RPMI8226 (cell line): ENCODE measurements at places on chromosomes 16 and 17.

DNA sequence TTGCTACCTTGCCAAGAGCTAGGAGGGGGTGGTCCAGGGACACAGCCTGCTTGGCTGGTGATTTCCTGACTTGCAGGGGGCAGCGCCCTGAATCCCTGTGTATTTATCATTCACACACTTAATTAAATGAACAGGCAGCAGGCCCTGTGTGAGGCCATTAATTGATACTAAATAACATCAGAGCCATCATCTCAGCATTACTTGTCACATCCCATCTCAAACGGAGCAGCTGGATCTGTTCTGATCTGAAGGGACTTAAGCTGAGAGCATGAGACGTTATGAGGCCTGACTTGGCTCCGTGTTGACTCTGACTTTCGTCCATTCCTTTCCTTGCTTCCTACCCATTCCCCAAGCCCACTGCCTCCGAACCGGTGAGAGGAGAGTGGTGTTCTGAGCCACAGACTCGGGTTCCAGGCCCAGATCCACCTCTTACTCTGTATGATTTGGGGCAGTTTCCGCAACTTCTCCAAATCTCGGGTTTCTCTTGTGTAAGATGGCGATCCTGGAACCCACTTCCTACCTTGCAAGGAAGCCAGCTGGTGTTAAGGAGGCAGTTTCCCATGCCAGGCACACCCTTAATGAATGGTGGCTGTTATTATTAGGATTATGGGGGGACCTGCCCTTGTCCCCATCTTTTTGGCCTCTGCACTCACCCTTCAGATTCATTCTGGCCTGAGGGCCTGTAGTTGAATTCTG is 33.8 kb downstream of the CACNA1G start:
- no peak for DNase-seq

DNA sequence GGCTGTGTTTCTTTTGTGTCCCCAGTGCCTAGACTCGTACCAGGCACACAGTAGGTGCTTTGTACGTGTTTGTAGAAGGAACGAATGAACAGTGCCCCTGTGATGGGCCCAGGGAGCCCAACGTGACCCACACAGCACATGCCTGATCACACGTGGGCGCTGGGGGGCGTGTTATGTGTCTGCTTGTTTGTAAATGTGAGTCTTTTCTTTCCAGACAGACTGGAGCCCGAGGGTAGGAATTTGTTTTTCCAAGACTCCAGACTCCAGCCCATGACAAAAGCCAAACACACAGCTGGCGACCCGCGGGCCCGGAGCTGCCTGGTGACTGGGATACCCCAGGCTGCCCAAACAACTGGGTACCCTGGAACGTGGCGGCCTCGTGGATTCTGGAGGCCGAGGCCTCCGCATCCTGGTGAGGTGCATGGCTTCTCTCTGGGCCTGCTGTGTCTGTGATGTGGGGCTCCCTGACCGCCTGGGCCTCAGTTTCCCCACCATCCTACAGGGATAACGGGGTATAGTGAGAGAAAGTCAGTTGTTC is 14.9 kb upstream of the CBFA2T3 start:
- no peak for DNase-seq

- DNase-seq, result peak; percentile 25
Observed at GRCh38 chr16:88867581-88868246, 1.3 kb upstream of the PABPN1L start.

DNA sequence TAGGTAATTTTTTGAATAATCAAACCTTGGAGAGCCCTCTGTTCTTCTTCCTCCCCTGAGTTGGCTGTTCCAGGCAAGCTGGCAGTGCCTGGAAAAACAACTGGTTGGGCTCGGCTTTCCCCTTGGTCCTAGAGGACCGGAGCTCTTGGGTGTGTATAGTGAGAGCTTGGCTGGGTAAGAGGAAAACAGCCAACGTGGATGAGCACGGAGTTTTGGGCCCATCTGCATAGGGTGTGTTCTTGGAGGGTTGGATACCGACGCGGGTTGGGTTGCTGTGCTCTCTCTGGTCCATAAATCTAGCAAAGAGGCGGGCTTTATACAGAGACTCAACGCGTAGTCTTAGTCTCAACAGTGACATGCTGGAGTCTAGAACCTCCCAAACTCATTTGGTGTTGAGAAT is 23.2 kb downstream of the ITGB3 start:
- DNase-seq, result no peak

DNA sequence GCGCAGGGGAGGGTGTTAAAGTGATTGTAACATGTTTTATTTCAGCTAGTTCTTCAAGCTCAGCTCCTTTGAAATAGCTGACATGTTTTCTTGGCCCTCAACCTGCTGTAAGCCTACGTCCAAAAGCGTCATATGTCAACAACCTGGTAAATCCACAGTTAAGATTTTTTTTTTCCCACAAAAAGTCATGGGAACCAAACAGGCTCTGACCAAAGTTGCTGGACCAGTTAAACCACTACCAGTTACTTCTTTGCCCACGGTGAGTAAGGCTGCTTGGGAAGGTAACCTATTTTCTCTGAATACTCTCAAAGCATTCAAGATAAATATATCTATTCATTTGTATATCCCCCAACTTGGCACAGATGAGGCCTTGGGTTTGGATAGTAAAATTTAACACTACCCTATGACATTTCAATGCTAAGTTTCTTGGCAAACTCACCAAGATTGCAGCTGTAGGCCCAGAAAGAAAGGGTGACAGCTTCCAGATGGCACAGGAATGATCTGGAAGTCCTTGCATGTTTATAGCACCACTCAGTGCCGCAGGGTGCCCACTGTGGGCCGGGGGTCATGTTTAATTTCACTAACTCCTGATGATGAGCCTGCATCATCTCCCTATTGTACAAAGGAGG is 166.2 kb downstream of the XYLT1 start:
- no peak for DNase-seq

DNA sequence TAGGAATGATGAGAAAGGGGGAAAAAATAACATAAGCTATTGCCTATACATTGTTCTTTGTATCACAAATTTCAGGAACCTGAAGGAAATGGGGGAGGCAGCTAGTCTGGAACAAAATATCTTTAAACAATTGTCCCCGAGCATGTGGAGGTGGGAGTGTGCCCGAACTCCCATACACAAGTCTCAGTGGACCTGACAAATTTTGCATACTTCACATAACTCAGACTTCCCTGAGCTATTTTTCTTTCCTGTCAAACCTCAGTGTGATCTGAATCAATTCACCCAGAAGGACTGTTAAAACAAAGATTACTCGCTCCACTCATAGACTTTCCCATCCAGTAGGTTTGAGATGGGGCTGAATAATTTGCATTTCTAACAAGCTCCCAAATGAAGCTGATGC is 1.6 kb upstream of the XPO6 start:
- no peak for DNase-seq

DNA sequence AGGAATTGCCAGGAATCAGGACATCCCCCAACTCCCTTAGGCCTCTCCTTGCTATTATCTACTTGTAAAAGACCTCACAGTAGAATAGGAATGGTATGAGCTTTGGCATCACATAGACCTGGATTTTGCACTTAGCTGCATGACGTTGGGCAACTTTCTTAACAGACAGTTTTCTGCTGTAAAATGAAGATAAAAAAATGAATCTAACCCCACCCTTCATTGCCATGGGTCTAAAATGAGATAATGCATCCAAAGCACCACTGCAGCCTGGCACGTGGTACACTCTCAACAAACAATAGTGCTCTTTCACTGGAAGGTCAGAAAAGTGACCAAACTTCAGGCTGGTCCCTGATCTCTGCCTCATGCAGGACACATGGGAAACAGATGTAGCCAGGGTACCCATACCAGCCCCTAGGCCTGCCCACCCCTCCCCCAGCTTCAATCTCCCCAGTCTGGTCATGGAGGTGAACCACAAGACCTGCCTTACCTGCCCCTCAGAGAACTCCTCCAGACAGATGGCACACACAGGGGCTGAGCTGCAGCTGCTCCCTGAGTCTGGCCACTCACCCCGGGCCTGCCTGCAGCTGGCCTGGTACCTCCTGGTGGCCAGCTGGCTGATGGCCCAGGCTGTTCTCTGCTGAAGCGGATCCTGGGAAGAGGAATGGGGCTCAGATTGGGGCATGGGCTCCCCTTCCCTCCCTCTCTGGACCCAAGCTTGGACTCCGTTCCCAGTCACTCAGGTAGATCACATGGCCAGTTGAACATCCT is 8.5 kb upstream of the SUPT4H1 start:
- no peak for DNase-seq

DNA sequence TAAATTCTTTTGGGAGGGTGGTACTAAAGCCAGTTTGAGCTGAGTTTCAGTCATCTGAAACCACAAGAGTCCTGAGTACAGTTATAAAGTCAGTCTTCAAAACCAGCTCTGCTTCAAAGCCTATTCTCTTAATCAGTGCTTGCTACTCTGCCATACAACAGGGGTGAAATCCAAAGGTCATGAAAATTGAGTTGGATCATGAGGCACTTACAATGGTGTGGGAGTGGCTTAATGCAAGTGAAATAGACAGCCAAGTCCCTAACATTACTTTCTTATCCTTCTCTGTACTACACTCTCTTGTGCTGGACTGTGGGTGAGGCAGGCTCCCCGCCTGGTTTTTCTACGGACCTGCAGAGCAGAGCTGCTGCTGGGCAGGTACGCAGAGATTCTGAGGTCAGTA is 12.4 kb downstream of the CBLN1 start:
- no peak for DNase-seq

GRCh38 chr16:81618661-81619060 is 160.4 kb upstream of the PLCG2 start:
- DNase-seq, result no peak

DNA sequence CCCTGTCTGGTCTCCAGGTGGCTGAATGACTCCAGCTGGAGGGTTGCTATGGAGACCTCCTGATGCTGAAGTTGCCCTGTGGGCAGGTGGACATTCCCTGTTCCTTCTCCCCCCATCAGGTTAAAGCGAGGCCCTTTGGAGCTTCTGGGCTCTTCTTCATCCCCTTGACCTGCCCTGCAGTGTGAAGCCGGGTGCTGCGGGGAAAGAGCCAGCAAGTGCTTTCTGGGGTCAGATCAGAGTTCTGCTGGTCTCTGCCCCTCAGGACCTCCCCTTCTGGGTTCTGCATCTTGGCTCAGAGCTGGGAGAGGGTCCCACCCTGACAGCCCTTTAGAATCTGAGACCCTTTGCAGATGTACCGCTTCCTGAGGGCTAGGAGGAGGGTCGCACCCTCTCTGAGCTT is 25.1 kb downstream of the NKD1 start:
- DNase-seq, result no peak

DNA sequence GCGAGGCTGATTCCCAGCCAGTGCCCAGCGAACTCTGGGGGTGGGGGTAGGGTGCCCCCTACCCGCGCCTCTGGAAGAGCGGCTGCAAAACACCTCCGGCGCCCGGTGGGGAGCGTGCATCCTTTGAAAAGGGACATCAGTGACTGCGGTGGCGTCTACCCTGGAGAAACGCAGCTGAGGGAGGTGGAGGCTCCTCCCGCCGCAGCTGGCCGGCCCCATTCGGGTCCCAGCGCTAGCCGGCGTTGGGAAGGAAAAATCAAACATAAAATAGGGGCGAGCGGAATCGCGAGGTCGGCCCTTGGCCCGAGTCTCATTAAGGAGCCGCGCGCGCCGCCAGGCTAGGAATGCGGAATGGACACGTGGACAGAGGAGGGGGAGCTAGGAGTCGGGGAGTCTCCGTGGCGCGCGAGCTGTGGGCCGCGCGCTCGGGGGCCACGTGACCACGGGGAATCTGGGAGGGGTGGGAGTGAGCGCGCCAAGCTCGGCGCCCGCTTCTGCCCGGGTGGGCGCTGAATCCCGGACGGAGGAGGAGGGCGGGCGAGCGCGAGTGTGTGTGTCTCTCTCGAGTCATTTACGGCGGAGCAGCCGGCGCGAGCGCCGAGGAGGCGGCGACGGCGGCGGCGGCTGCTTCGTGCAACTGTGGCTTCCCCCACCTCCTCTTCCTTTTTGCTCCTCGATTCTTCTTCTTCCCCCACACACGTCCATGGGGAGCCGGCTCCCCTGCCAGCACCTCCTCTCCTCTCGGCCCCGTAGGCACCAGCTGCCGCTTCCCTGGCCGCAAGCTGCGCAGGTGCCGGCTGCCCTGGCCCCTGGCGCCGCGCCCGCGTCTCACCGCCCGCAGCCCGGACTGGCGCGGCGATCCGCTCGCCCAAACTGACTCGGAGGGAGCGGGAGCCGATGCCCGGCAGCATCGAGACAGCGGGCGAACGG is at the start of gene TMEM132E:
Gene TMEM132E (plus strand): TSS at position 566 of the 930 bp plus-strand sequence. CDS start 1,495 bp downstream, outside the sequence.
- DNase-seq, result peak; percentile 63

GRCh38 chr16:31360251-31360650 is 5.3 kb downstream of the ITGAX start:
- no peak for DNase-seq

- DNase-seq, result no peak
Observed at GRCh38 chr17:27915709-27916108, 22.5 kb upstream of the LYRM9 start.
